ENCODE measurements at places on chromosomes 4 and X.

DNA sequence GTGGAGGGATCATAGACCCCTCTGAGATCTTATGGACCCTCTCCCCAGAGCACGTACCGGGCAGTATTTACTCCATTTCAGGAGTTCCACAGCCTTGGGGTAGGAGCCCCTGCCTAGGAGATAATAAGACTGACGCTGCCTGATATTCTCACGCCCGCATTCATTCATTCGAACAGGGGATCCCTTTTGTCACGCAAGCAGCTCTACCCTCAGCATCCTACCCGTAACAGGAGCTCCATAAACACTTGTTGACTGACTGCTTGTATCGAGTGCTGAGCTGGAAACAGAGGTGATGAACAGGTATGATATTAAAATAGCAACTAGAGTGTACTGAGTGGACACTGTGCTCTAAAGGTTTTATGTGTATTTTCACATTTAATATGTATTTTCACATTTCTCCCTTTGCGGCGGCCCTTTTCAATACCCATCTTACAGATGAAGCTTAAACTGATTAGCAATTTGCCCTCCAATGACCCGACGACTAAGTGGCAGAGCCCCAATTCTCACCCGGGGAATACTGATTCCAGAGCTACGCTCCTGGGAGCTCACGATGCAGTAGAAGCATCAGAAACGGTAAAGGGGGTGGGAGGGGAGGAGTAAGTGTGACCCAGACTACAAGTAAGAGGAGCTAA lies 888 bp downstream of the RAB28 start:
- no peak for DNase-seq

DNA sequence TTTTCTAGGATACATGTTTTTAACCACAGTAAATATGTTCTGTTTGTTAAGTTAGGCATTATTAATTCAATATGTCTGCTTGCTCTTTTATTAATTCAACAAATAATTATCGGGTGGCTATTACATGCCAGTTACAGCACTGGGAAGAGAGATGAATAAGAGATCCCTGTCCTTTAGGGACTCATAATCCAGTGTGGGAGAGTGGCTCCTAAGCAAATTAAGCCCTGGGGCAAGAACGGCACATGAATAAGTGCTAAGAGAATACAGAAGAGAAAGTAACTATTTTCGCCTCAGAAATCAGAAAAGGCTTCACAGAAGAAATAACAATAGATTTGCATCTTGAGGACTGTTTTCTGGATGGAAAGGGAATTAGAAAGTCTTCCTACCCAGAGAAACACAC lies 236.7 kb downstream of the NR3C2 start:
- DNase-seq, result no peak

GRCh38 chrX:121103381-121103780 lies 56.0 kb downstream of the GLUD2 start:
- no peak for DNase-seq

- DNase-seq, result no peak
These were observed 169.6 kb upstream of the GATB start for GRCh38 chr4:151930372-151930771.

DNA sequence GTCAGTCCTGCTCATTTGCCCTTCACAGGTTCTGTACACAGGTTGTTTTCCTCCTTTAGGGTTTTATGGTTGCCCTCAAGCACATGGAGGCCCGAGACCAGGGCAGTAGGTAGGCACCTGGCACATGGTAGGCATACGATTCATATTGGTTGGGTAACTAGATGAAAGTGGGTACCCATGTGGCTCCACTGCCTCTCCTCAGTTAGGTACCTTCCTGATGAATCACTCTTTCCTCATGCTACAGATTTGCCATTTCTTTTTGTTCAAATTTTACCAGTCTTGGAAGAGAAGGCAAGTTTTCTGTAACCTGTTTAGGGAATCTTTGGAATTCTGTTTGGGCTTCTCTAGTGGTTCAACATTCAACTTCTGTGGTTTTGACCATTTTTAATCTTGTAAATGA lies 121.3 kb downstream of the FHIP1A start:
- no peak for DNase-seq

All from caudate nucleus (tissue), 63 donors.